ENCODE measurements at places on chromosomes 1 and 21.
A peak's percentile ranks its signal among the peaks of the same experiment; 100 is the strongest.

GRCh38 chr21:32426592-32427051 is 14.1 kb downstream of the EVA1C start:
- no peak for DNase-seq

- DNase-seq: no peak
These were observed 3.9 kb upstream of the FNDC10 start for GRCh38 chr1:1603671-1604373.

GRCh38 chr1:13826009-13826408 is 126.0 kb downstream of the PRDM2 start:
- DNase-seq: no peak

- no peak for DNase-seq
These were observed 30.7 kb downstream of the AKNAD1 start for GRCh38 chr1:108826081-108826635.

GRCh38 chr1:46333300-46334029 is 7.1 kb upstream of the NSUN4 start:
- peak; percentile 35 for DNase-seq

Measured in NCI-H510A treated with DMSO at 0.1 percent for 48 hours (cell line).